CD4-positive, CD25-positive, alpha-beta regulatory T cell (primary cell): ENCODE measurements at places on chromosomes 11 and 22. TPM values are rescaled to one million over a fixed set of nuclear protein-coding genes. Genes with fewer than 3 reads are reported as not detected.

The DDX6 gene
- 103 TPM for polyA plus RNA-seq

The NRXN2 gene
- polyA plus RNA-seq, result not detected

The C11orf52 gene
- polyA plus RNA-seq, result not detected

The SMC1B gene
- not detected for polyA plus RNA-seq

- no peak for DNase-seq
These were observed 2.7 kb downstream of the PNPLA3 start for GRCh38 chr22:43926349-43926710.

DNA sequence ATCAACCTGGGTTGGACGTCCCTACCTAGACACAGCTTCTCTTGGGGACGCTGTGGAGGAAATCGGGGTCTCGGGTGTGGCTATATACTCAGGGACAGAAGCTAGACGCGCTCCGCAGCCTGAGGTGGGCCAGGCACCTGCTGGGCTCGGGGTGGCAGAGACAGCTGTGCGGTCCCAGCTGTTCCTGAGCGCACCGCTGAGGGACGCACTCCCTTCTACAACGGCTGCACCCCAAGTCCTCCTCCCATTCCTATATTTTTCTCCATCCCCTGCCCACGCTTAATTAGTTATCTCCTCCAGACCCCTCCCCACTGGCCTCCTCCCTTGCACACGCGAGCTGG, 188 bp upstream of the MTNR1B start:
- DNase-seq, result no peak

- no peak for DNase-seq
These were observed 20.7 kb upstream of the EMID1 start for GRCh38 chr22:29184849-29185490.

GRCh38 chr22:33920197-33920540, at the start of gene LARGE1:
Gene LARGE1, minus strand, starts transcription at chr22:33920476.
- no peak for DNase-seq

- DNase-seq, result peak; percentile 53
These were observed 1.7 kb downstream of the PHF21A start for GRCh38 chr11:46119352-46120216.

DNA sequence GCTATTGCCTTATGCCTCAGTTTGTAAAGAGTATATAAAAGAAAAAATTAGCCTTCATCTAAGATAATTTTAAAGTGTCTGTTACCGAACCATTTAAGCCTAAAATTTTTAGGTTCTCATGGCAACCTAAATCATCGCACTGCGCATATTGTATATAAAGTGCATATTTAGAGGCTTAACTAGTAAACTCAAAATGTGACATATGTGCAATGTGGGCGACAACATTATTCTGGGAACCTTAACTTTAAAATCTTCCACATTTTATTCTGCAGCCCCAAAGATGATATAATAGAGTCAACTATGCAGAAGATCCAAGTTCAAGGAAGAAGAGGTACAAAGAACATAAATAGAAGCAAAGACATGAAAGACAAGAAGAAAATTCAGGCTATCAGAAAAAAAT, 23.0 kb downstream of the CELF1 start:
- no peak for DNase-seq

GRCh38 chr11:57881647-57882046, 120.0 kb downstream of the CTNND1 start:
- DNase-seq, result peak; percentile 5

GRCh38 chr11:128985880-128986279, 43.2 kb upstream of the TP53AIP1 start:
- no peak for DNase-seq

GRCh38 chr22:42692239-42693054, 28.2 kb downstream of the A4GALT start:
- no peak for DNase-seq
